ENCODE measurements at places on chromosomes 4 and X. TPM values are rescaled to one million over a fixed set of nuclear protein-coding genes. Genes with fewer than 3 reads are reported as not detected.
A peak's percentile ranks its signal among the peaks of the same experiment; 100 is the strongest.

DNA sequence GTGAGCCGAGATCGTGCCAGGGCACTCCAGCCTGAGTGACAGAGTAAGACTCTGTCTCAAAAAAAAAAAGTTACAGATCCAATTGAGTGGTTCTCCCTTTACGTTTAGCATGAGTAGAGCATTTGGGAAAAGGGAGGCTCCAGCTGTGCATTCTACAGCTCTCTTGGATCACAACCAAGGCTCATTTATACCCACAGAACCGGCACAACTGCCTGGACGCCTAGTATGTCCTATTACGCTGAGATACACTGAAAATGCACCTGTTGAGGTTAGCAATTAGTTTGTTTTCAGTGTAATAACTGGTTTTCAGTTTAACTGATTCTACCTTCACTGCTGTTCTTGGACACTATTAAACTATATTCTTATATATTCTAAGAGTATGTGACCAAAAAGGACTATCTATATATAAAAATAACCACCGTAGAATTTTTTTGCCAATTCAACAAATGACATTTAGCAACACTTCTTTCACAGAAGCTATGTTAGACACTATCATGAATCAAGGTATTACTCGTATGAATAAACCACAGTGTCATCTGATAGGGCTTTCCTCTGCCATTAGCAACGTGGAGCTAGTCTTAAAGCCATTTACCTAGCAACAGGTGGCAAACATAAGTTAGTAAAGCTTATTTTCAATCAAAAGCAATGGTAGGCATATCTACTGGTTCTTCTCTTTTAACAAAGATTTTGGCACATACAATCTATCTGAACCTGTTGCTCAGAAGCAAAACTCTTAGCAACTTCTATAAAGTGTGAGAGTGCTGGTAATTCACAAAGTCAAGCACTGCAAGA lies 3.6 kb downstream of the OTUD4 start:
- DNase-seq, result no peak

- DNase-seq, result no peak
These were observed 46.7 kb downstream of the KCNIP4 start for GRCh38 chr4:21901831-21902230.

GRCh38 chr4:150206265-150206664 lies 128.0 kb downstream of the DCLK2 start:
- DNase-seq, result no peak

DNA sequence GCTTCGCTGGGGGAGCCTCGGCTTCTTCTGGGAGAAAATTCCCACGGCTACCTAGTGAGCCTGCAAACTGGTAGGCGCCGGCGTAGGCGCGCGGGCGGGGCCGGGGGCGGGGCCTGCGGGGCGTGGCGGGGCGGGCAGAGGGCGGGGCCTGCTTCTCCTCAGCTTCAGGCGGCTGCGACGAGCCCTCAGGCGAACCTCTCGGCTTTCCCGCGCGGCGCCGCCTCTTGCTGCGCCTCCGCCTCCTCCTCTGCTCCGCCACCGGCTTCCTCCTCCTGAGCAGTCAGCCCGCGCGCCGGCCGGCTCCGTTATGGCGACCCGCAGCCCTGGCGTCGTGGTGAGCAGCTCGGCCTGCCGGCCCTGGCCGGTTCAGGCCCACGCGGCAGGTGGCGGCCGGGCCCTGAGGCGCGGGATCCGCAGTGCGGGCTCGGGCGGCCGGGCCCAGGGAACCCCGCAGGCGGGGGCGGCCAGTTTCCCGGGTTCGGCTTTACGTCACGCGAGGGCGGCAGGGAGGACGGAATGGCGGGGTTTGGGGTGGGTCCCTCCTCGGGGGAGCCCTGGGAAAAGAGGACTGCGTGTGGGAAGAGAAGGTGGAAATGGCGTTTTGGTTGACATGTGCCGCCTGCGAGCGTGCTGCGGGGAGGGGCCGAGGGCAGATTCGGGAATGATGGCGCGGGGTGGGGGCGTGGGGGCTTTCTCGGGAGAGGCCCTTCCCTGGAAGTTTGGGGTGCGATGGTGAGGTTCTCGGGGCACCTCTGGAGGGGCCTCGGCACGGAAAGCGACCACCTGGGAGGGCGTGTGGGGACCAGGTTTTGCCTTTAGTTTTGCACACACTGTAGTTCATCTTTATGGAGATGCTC lies at the start of gene HPRT1:
Gene HPRT1 (plus strand): TSS at position 161 of the 857 bp plus-strand sequence. CDS start 147 bp downstream, at position 308.
- peak; percentile 88 for DNase-seq

- DNase-seq, result no peak
These were observed 851.6 kb downstream of the PDHA2 start for GRCh38 chr4:96691521-96691920.

GRCh38 chrX:107199491-107199890 lies 6.7 kb downstream of the NUP62CL start:
- DNase-seq, result no peak

GRCh38 chr4:98838977-98839618 lies 89.8 kb downstream of the EIF4E start:
- DNase-seq, result no peak

- DNase-seq, result no peak
These were observed 802 bp downstream of the RFC1 start for GRCh38 chr4:39365360-39365759.

- DNase-seq, result no peak
These were observed 93.6 kb downstream of the RBM47 start for GRCh38 chr4:40536032-40536431.

DNA sequence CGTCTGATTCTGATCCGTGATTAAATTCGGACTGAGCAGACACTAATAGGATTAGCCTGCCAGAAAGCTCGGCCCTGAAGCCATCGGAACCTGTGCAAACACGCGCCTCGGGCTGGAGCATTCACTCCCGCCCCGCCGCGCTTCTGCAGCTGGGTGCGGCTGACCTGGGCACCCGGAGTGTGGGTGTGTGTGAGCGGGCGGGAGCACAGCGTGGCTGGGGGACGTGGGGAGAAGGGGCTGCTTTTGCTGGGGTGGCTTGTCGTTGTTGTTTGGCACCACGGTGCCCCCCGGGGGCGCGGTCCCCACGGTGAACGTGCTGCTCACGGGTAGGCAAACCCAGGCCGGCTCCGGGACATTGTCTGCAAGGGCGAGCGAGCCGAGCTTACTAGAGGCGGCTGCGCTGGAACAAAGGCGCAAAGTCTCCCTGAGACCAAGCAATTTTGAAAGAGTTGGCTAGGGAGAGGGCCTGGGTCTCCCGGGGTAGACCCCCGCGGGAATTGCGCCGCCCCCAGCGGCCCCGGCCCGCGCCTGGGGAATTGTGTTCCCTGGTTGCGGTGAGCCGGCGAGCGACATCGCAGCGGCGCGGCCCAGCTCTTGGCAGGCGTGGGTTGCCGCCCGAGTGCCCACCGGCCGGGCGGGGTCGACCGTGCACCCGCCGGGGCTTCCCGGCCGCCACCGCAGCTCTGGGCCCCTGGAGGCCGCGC lies 1.4 kb downstream of the MAMLD1 start:
- no peak for DNase-seq

DNA sequence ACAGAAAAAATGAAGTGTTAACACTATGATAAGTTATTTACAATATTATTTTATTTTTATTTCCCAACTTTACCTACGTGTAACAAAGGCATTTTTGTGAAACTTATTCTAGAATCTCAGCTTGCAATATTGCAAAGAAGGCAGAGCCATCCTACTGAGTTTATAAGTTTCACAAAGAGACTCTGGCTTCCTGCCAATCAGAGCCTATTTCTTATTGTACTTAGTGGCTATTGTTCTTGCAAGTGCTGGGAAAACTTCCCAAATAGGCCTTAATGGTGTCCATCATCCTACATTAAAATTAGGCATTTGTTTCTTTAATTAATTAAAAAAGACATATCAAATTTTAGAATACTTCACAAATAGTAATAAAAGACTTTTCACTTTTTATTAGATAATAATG lies 233.2 kb downstream of the EPHA5 start:
- no peak for DNase-seq

- no peak for DNase-seq
These were observed 14.3 kb upstream of the IL21 start for GRCh38 chr4:122635205-122635604.

GRCh38 chr4:185566972-185567371 lies 31.7 kb upstream of the PDLIM3 start:
- DNase-seq, result no peak

DNA sequence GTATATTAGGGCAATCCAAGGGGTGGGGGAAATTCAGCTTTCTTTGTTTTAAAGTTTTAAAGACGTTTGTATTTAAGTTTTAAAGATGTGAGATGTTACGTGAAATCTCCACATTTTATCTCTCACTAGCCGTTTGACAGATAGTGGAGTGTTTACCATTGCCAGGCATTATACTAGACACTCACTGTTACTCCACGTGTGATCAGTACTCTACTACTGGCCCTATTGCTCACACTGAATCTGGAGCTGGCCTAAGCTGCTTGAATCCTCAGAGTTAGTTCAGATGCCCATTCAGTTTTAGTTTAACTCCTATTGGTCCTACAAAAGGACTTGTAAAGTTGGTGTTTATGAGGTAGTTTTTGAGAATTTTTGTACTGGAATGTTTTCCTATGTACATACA lies 4.5 kb downstream of the ADAD1 start:
- DNase-seq, result no peak

DNA sequence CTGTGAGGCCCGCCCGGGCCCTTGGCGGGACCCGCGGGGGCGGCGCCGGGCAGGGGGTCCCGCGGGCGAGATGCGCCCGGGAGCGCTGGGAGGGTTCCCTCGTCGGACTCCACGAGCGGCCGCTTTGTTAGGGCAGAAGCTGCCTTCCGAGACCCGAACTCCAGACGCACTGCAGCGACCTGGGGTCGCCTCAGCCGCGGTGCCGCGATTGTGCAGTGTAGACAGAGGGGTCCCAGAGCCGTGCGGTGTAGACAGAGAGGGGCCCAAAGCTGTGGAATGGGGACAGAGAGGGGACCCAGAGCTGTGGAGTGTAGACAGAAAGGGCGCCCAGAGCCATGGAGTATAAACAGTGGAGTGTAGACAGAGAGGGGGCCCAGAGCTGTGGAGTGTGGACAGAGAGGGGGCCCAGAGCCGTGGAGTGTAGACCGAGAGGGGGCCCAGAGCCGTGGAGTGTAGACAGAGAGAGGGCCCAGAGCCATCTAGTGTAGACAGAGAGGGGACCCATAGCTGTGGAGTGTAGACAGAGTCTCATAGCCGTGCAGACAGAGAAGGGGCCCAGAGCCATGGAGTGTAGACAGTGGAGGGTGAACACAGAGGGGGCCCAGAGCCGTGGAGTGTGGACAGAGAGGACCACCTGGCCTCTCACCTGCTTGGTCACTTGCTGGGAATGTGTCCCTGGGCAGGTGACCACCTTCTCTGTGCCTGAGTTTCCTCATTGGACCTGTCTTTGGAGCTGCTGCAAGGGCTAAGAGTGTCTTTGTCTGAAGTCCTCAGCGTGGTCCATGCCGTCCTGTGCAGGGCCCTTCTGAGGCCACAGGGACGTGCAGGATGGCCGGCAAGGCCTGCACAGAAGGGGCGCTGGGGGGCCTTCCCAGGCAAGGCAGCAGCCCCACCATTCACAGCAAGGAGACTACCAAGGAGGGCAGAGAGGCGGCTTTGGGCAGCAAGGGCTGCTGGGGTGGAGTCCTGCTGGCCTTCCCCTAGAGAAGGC lies 875 bp downstream of the RGS12 start:
- no peak for DNase-seq

- no peak for DNase-seq
These were observed 83.0 kb downstream of the AFF1 start for GRCh38 chr4:87017580-87018342.

Gene ABCG2
- 0.50 TPM for total RNA-seq

Gene FREM3
- total RNA-seq, result not detected

Gene TCEAL9
- not detected for total RNA-seq

Gene CLGN
- total RNA-seq, result not detected

Gene PTPN13
- total RNA-seq, result 1.5 TPM

Gene WDFY3
- total RNA-seq, result 0.59 TPM

Gene COX18
- 16.6 TPM for total RNA-seq

Gene GPR119
- not detected for total RNA-seq

Gene SORBS2
- not detected for total RNA-seq

Gene MAGEB1
- not detected for total RNA-seq

Gene FGFR3
- not detected for total RNA-seq

Gene IL21
- total RNA-seq, result 1.7 TPM

Gene CT45A3
- total RNA-seq, result not detected
